Fibroblast of the aortic adventitia (primary cell): ENCODE measurements at places on chromosomes 16 and 17. TPM values are rescaled to one million over a fixed set of nuclear protein-coding genes. Genes with fewer than 3 reads are reported as not detected.

GRCh38 chr16:87474017-87474416 lies 18.8 kb downstream of the ZCCHC14 start:
- no peak for DNase-seq

GRCh38 chr16:56493815-56494214 lies 26.0 kb downstream of the BBS2 start:
- no peak for DNase-seq

DNA sequence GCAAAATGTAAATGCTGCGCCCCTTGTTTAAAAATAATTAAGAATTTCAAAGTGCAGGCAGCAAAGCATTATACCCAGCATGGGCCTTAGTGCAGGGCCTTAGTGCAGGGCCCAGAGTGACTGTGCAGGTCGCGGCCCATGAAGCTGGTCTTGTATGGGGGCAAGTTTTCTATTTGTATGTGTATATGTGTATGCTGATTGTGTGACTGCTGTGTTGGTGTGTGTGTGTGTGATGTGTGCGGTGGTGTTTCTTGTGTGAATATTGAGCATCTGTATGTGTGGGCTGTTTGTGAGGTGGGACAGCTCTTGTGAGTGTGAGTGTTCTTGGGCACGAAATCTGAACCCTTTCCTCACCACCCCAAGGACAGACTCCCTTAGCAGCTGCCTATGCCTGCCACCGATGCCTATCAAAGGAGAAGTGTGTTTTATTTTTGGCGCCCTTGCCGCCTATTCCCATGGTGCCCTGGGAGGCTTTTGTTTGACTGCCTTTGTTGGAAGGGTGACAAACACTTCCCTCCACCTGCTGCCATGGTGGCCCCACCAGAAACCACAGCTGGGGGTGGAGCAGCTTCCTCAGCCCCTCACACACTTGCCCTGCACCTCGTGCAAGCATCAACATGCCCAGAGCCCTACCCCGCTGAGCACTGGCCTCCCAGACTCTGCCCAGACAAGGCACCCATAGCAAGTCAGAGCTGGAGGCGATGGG lies 18.0 kb downstream of the CCR7 start:
- DNase-seq, result no peak

DNA sequence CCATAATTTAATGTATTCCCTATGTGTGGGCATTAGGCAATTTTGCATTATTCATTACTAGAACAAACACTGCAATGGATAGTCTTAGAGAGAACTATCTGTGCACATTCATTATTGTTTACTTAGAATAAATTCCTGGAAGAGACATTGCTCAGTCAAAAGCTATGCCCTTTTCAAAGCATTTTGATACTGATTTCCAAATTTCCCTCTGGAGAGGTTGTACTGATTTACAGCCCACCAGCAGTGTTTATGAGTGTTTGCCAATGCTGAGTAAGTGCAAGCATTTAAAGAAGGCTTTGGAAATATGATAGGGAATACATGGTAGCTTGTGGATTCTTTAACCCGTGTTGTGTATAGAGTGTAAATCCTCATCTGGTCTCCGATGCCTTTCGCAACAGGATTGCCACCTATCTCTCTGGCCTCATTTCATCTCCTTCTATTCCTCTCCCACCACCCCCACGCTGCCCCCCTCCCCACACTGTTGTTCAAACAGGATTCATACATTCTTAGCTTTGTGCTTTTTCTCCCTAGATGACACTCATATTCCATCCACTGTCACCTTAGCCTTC lies 33.4 kb upstream of the MMD start:
- peak; percentile 69 for DNase-seq

- DNase-seq, result no peak
These were observed 5.6 kb downstream of the BAIAP3 start for GRCh38 chr16:1338855-1339675.

ARL5C gene
- 2.1 TPM in 1 of 2 replicates, not detected in the other for total RNA-seq

- no peak for DNase-seq
These were observed 73.7 kb downstream of the USP22 start for GRCh38 chr17:20968913-20969616.

DNA sequence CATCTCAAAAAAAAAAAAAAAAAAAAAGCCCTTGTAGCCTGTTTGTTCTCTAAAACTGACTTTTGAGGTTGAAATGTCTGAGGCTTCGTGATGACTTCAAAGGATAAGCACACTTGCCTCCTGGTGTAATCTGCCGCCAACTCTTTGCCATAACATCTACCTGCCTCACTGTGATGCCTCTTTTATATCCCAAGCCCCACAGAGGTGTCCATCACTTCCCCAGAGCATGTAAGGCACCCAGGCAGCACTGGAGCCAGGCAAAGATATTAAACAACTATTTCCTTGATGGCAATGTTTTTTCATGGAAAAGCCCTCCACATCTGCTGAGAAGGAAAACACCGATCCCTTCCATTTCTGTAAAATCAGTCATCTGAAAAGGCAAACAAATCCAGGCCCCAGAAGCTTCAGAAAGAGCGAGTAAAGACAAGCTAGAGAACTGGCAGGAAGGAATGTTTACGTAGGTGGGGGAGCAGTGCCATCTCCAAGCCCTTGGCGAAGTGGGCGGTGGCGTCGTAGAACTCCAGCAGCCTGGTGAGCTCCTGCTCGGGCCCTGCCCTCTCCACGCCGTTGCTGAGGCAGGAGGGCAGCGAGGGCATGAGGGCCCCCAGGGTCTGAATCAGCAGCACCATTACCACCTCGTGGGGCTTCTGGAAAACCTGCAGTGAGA lies 28.6 kb downstream of the COG7 start:
- no peak for DNase-seq

COA3 gene
- total RNA-seq, result 40.8 and 67.5 TPM in 2 replicates

DNA sequence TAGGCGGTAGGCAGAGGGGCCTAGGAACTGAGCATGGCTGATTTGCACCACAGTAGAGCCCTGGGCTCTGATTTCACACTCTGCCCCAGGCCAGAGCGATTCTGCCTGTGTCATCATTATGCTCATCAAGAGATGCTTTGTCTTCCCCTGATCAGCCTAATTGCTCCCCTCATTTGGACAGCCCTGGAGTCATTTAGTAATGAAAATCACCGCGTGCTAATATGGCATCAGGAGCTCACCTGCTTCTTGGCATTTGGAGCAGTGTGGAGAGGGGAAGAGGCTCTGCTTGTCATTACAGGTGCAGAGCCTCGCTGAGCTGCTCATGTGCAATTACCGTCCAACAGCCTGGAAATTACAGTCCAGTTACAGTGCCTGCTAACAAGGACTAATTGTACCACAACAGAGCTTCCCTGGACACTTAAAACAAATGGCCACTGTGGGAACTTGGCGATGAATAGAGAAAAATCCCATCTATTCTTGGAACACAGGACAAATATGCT lies 157.1 kb upstream of the WSCD1 start:
- DNase-seq, result no peak

ACSM2A gene
- not detected in 2 replicates for total RNA-seq

GRCh38 chr16:31367853-31368252 lies 12.9 kb downstream of the ITGAX start:
- DNase-seq, result no peak

SLC38A8 gene
- total RNA-seq, result not detected in 2 replicates

DNA sequence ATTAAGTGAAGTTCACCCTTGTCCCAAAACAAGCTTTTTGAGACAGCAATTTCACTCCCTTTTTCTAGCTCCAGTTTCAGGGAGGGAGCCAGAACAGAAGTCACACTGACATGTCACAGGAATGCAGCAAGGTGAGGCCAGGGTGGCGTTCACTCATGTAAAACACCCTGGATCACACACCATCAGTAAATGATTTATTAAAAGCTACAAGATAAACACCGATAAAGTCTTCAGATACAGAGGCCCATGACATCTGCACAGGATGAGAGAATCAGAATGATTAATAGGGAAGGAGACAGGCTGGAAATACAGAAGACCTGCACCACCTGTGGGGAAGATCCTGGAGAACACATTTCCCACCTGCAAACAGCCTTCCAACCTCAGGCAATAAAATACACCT lies 77.5 kb upstream of the DYNLRB2 start:
- DNase-seq, result no peak

GNG13 gene
- total RNA-seq, result not detected in 2 replicates

NAT9 gene
- total RNA-seq, result 20.2 and 26.5 TPM in 2 replicates

DNA sequence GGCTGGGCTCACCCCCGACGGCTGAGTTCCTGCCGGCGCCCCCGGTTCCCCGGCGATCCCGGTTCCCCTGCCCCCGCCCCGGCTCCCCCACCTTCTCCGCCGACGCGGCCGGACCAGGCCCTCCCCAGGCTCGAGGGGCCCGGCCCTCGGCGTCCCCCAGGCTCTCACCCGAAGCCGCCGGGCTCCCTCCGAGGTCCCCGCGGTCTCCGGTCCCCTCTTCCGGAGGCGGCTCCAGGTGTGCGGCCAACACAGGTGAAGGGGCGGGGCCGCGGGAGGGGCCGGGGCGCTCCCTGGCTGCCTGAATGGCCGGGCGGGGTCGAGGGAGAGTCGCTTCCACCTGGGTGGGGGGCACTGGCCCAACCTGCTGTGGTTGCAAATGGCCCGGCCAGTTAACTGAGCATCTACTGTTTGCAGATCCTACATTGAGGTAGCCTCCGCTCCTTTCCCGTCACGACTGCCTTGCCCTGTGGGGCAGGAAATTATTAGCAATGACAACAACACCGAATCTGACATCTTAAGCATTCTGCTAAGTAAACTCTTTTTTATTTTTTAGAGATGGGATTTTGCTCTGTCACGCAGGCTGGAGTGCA lies at the start of gene BICDL2:
Gene BICDL2 (minus strand): TSS at position 219 of the 590 bp plus-strand sequence. CDS start 1,448 bp downstream, outside the sequence.
- DNase-seq, result no peak

- no peak for DNase-seq
These were observed at the start of gene LRRC75A for GRCh38 chr17:16491703-16492612. LRRC75A (minus strand) TSS chr17:16492193; CDS start chr17:16491990, 203 bp downstream.

C16orf89 gene
- 1.6 and 4.6 TPM in 2 replicates for total RNA-seq

DNA sequence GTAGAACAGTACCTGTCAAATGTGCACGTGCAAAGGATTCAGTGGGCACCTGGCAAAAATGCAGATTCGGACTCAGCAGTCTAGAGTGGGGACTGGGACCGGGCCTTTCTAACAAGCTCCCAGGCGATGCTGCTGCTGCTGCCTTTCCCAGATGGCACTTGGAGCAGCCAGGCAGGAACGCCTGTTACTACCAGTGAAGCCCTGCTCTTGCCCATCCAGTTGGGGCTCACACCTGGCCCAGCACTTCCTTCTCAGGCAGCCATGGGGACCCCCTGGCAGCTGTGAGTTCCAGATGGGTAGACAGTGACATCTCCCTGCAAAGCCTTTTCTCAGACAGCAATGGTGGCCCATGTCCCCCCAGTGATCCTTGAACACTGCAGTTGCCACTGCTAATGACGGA lies 30.4 kb downstream of the KDM8 start:
- DNase-seq, result no peak

- DNase-seq, result no peak
These were observed 392.0 kb downstream of the GRIN2A start for GRCh38 chr16:9790199-9790598.

CES4A gene
- total RNA-seq, result 2.2 and 4.7 TPM in 2 replicates

DNA sequence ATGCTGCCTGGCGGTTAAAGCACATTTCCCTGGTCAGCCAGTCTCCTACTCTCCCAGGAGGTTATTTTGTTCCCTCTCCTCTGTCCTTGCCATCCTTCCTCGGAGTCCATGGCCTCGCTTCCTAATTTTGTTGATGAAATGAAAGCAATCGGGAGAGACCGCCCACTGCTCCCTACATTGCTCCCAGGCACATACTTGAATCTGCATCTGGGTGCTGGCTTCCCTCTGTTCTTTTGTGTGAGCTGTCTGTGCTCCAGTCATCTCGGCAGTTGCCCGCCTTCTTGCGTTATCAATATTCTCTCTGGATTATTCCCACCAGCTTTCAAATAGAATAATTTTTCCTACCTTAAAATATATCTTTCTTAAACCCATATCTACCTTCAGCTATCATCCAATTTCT lies 11.1 kb downstream of the KRT23 start:
- no peak for DNase-seq

- DNase-seq, result peak; percentile 40
These were observed 4.9 kb downstream of the CDH11 start for GRCh38 chr16:65116818-65117430.

GRCh38 chr16:87135246-87136030 lies 181.8 kb downstream of the C16orf95 start:
- DNase-seq, result no peak

GRCh38 chr16:84138824-84139627 lies 6.0 kb downstream of the HSDL1 start:
- DNase-seq, result peak; percentile 51

GPR139 gene
- total RNA-seq, result not detected in 2 replicates

- DNase-seq, result no peak
These were observed 28.9 kb downstream of the TNRC6A start for GRCh38 chr16:24758373-24758772.

ZFPM1 gene
- total RNA-seq, result 4.2 and 5.2 TPM in 2 replicates

DNA sequence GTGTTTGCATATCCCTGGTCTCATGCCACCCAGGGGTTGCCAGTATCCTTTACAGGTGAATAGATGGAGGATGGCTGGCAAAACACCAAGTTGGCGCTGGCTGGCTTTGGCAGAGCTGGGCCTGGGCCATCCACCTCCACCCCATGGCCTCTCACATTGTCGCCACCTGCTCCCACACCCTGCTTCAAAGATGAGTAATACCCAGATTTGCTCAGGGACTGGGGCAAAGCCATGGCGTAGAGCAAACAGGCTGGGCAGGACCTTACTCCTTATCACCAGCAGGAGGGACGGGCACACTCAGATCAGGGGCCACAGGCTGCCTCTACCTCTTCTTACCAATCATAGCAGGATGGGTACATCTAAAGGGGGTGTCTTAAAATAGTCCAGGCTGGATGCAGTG lies 24.3 kb downstream of the PLA2G10 start:
- no peak for DNase-seq

GRCh38 chr17:82703036-82703745 lies 4.7 kb upstream of the RAB40B start:
- DNase-seq, result no peak

DNA sequence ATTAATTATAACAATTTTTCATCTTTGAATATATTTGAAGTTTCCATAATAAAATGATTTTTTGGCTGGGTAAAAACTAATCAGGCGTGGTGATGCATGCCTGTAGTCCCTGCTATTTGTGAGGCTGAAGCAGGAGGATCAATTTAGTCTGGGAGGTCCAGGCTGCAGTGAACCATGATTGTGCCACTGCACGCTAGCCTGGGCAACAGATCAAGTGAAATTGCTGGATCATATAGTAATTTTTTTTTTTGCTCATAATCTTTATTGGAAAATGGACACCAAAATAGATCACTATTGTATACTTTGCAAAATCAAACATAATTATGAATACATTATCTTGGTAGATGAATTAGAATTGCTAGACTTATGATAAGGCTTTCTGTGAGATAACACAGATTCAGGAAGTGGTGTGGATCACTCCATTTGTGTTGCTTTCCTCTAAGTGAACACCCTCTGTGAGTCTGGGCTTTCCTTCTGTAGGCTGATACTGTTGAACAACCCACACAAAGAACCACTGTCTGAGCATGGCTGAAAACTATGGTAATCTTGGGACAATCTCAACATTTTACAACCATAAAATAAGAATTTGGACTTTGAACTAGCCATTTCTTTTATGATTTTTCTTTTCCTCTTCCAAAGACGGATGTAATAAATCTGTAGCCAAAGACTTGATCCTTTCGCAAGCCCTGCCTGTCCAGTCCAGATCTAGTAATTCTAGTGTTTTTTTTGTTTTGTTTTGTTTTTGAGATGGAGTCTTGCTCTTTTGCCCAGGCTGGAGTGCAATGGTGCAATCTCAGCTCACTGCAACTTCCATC lies 5.6 kb upstream of the ST3GAL2 start:
- DNase-seq, result no peak

GRCh38 chr16:86202760-86203426 lies 303.9 kb downstream of the IRF8 start:
- no peak for DNase-seq
